Lower lobe of right lung (tissue), 2 donors: ENCODE measurements at places on chromosomes 13 and 19. TPM values are rescaled to one million over a fixed set of nuclear protein-coding genes. Genes with fewer than 3 reads are reported as not detected.

GRK1 gene
- total RNA-seq: not detected

LILRB1 gene
- total RNA-seq: 43.3 TPM

GRCh38 chr19:16791942-16792341 is 37.3 kb upstream of the SIN3B start:
- DNase-seq: no peak
- no peaks in the 10 kb centered on the region for H3K27me3 ChIP-seq
- no peak overlapping the region for H3K27ac ChIP-seq
- no peak overlapping the region for H3K4me3 ChIP-seq
- H3K4me1 ChIP-seq: no peaks in the 10 kb centered on the region
- no peaks in the 10 kb centered on the region for H3K36me3 ChIP-seq

- no peaks in the 10 kb centered on the region for H3K4me1 ChIP-seq
- no peak for DNase-seq
- no peak overlapping the region for H3K4me3 ChIP-seq
- no peaks in the 10 kb centered on the region for H3K36me3 ChIP-seq
- H3K27me3 ChIP-seq: no peaks in the 10 kb centered on the region
Measured at GRCh38 chr13:43687038-43687437, 99.7 kb downstream of the ENOX1 start.

KLC3 gene
- 1.4 TPM for total RNA-seq
